Natural killer cell treated with Interleukin-12 subunit alpha and Interleukin-12 subunit beta and Interleukin-15 and Interleukin-18, amount 100 ng/mL, for 72 hours (primary cell): ENCODE measurements at places on chromosomes 4 and X. TPM values are rescaled to one million over a fixed set of nuclear protein-coding genes. Genes with fewer than 3 reads are reported as not detected.

DNA sequence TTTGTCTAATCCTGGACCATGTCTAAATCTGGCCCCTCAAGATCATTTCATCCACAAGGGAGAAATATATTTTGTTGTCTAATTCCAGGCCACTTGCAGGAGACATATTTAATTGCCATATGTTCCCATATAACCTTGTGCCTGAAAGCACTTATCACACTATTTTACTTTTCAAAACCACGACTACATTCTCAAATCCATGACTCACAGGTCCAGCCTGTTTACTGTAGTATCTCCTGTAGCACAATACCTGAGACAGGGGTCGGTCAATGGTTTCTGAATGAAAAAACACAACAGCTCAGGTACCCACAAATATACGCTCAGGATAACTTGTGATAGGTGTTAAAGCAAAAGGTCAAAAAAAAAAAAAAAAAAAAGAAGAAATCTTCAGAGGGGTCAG, 60.9 kb downstream of the SEC24D start:
- no peak for DNase-seq

DNA sequence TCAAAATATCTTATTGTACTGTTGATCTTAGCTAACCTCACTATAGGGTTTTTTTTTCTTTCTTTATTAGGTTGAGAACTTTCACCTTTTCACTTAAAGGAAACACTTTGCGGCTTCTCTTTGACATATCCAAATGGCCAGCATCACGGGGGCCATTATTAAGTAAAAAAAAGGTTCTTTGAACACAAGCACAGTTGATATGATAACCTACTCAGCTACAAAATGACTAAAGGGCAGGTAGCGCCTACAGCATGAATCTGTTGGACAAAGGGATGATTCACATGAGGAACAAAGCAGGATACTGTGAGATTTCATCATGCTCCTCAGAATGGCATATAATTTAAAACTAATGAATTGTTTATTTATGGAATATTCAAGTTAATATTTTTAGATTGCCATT, 119.6 kb downstream of the CCSER1 start:
- no peak for DNase-seq

GRCh38 chr4:61984260-61984909, 784.3 kb downstream of the ADGRL3 start:
- no peak for DNase-seq

DNA sequence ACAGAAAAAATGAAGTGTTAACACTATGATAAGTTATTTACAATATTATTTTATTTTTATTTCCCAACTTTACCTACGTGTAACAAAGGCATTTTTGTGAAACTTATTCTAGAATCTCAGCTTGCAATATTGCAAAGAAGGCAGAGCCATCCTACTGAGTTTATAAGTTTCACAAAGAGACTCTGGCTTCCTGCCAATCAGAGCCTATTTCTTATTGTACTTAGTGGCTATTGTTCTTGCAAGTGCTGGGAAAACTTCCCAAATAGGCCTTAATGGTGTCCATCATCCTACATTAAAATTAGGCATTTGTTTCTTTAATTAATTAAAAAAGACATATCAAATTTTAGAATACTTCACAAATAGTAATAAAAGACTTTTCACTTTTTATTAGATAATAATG, 233.2 kb downstream of the EPHA5 start:
- no peak for DNase-seq

- DNase-seq = no peak
Measured at GRCh38 chr4:75745161-75745560, 20.8 kb downstream of the USO1 start.

DNA sequence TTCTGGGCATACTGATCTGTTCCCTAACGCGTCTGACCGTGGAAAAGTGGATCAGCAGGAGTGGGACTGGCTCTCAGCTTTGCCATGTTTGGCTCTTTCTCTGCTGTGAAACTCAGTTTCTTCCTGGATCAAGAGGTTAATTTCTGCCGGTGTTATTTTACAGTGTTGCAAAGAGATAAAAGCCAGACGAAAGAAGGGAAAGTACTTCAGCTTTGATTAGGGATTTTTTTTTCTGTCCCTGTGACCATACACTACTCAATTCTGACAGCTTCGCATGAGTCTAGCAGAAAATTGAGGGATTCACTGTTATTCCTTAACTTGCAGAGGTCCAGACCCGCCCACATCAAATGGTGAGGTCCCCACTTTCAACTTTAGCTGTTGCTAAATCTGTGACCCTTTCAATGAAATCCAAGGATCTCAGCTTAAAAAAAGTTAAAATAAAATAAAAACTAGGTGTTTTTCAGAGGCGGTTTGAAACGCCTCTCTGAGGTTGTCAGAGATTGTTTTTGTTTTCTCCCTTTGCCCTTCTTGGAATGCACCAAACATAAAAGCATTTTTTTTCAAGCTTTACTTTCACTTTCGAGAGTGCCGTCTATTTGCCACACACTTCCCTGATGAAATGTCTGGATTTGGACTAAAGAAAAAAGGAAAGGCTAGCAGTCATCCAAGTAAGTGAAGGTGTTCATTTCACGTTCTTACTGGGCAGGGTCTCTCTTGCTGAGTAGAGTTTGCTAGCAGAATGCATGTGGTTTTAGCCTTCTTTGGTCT, at the start of gene TLR3:
Gene TLR3, plus strand, starts transcription at position 576 of the 768 bp plus-strand sequence. CDS start 7,464 bp downstream, outside the sequence.
- DNase-seq = no peak

DNA sequence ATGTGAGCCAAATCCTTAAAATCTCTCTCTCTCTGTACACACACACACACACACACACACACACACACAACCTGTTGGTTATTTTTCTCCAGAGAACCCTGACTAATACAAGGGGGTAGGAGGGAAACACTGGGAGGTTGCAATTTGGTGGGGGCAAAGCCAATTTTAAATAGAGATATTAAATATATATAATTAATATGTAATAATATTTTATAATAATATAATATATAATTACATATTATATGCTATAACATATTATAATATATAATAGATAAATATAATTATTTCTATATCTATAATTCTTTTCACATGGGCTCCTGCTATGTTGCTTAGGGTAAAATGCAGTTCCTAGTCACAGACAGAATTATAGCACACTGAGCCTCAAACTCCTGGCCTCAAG, 1354.2 kb downstream of the FSTL5 start:
- no peak for DNase-seq

DNA sequence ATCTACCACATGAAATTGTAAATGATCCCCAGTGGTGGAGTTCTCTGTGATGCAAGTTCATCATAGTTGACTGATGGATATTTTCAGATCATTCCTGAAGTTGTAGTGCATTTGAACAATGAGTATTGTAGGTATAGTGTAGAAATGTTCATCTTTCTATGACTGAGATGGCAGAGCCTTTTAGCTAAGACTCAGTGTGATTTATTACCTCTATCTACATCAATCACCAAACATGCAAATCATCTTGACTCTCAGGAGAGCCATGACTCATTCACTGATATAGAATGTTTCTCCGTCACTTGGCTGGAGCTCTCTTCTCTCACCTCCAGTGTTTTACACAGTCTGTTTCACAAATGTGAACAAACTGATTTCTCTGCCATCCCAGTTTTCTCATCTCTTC, 392.6 kb downstream of the IL1RAPL1 start:
- DNase-seq = no peak

DNA sequence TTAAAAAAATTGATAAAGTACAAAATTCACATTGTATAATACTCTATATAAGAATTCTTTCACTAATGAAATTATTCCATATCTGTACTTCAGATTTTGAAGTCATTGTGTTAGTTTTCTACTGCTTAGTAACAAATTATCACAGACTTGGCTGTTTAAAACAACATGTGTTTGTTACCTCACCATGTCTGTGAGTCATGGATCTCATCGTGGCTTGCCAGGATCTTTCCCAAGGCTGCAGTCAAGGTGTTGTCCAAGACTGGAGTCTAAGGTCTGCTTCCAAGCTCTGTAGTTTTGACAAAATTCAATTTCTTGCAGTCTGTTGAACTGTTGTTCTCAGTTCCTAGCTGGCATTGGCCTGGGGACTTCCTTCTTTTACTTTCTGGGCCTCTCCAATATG, 1286.9 kb downstream of the ADGRL3 start:
- no peak for DNase-seq

Gene KDR
- not detected for total RNA-seq

Gene RHOXF2
- total RNA-seq = not detected

Gene LARP1B
- 30.9 TPM for total RNA-seq

Gene MAGEB17
- not detected for total RNA-seq

Gene ZFP92
- 3.3 TPM for total RNA-seq
